ENCODE measurements at places on chromosomes 12 and 14. TPM values are rescaled to one million over a fixed set of nuclear protein-coding genes. Genes with fewer than 3 reads are reported as not detected.

DNA sequence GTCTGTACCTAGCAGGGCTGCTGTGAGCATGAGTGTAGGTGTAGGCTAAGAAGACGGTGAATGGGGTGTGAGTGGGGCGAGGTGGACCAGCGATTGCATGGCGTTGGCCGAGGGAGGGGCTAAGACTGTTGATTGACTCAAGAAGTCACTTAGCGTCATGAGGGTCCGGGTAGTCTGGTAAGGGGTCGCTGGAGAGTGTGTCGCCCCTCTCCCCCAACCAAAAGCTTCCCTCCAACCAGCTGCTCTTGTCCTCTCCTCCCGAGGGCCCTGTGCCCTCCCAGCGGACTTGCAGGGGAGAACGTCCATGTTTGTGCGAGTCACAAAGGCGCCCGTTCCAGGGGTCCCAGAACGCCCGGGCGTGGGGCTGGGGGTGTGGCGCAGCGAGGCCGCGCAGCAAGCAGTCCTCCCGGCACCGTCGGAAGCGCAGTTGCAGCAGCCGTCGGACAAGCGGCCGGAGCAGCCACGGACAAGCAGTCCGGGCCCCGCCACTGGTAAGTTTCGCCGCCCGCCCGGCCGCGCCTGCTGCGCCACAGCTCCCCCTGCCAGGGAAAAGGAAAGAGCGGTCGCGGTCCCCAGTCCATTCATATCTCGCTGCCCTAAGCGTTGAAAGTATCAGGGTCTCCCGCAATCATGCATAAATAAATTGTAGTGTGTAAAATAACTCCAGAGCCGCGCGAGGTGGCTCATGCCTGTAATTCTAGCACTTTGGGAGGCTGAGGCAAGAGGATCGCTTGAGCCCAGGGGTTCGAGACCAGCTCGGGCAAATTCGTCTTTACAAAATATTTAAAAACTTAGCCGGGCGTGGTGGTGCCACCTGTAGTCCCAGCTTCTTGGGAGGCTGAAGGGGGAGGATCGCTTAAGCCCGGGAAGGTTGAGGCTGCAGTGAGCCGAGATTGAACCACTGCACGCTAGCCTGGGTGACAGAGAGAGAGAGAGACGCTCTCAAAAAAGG is at the start of gene CCDC63:
TSS of gene CCDC63 (plus strand) at position 373 of the 952 bp plus-strand sequence. CDS start 5,968 bp downstream, outside the sequence.
- DNase-seq, result no peak
- peaks cover 34% of the 10 kb centered on the region for H3K27me3 ChIP-seq
- no peaks in the 10 kb centered on the region for H3K36me3 ChIP-seq
- no peak within 1 kb of the TSS for H3K27ac ChIP-seq
- peak within 1 kb of the TSS; percentile 68 for H3K4me3 ChIP-seq

RAB35 gene
- 89.2 TPM for total RNA-seq

RD3L gene
- total RNA-seq, result not detected

FAM216A gene
- 40.8 TPM for total RNA-seq

CD69 gene
- total RNA-seq, result 90.5 TPM

GRCh38 chr12:99250091-99250490 is 397.5 kb upstream of the GARIN6 start:
- H3K36me3 ChIP-seq, result no peaks in the 10 kb centered on the region
- no peak overlapping the region for H3K4me3 ChIP-seq
- no peak overlapping the region for H3K27ac ChIP-seq
- no peak for DNase-seq
- no peaks in the 10 kb centered on the region for H3K27me3 ChIP-seq

Data from activated T-helper 1 cell treated with anti-CD3 and anti-CD28 coated beads, Interleukin-12 subunit alpha, Interleukin-12 subunit beta, Interleukin-2, Interleukin-4 antibody, amounts not matched to agents 30 ng/mL and 10 ng/mL and 1 ng/mL, durations not matched to agents 14 hours and 24 hours and 36 hours (primary cell).